Astrocyte of the spinal cord (primary cell): ENCODE measurements at places on chromosomes 6 and 20.

DNA sequence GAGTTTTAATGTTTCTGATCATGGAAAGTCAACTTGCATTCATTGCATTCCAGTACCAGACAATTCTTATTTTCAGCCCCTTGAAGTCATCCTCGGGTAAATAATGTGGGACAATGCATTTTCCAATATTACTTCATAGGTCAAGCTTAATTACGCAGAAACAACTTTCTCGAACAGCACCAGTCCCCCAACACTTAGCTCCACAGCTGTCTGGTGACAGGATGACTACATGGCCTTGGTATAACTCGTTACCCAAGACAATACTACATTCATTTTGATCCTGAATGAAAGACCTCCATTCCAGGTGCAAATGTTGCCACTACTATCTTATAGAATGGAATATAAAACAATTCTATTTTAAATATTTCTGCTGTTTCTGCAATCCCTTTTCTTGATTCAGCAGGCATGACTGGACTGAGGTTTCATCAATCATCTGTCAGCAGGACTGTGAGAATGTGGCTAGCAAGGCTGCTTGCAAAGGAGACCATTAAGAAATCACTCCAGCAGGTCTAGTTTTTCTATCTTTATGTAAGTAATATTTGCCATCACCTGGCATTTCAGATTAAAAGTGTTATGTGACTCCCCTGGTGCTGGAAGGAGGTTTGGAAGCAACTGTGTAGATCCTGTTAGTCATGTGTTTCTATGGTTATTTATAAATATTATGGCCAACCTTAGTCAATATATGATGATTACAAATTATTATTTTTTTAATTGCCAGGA, 147.9 kb downstream of the HAO1 start:
- DNase-seq = peak; percentile 37

- DNase-seq = peak; percentile 92
These were observed 79.0 kb downstream of the SYNJ2 start for GRCh38 chr6:158060455-158061360.

DNA sequence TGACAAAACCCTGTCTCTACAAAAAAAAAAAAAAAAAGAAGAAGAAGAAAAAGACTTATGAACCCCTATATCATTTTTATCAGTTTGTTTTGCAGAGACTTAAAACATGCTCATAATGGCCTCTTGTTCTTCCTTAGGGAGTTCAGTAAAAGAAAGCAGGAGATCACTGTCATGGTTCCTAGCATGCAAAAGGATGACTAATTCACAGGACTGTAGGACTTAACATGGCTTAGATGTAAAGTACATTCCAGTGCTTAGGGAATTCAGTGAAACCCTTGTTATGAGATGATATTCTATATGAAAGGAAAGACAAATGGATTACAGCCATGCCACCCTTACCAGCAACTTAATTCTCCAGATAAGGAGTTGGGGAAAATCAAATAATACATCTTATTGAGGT, 29.5 kb downstream of the EEF1A1 start:
- no peak for DNase-seq

GRCh38 chr6:2141644-2142290, 103.6 kb downstream of the GMDS start:
- no peak for DNase-seq

DNA sequence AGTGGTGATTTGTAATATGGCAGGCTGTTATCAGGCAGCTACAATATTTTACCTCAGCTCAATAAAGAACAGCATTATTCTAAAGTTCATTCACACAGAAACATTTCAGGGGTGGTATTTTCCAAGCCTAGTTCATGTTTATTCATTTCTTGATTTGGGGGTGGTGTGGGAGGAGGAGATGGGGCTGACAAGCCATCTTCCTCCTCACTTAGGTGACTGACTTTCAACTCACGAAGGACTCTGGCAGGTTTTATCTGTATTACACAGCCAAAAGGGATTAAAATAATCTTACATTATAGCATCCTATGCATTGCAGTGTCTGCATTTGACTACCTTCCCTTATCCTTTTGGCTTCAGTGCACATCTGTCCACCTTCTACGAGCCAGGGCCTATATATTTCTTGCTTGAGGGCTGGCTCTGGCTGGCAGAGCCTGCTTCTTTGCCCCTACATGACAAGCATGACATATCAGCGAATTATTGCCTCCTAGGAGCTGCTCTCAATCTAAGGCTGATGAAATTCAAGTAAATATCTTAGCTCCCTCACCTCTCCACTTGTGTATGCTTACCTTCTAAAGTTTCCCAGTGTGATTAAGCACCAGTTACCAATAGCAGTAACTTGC, 20.0 kb downstream of the KHDRBS2 start:
- DNase-seq = no peak

DNA sequence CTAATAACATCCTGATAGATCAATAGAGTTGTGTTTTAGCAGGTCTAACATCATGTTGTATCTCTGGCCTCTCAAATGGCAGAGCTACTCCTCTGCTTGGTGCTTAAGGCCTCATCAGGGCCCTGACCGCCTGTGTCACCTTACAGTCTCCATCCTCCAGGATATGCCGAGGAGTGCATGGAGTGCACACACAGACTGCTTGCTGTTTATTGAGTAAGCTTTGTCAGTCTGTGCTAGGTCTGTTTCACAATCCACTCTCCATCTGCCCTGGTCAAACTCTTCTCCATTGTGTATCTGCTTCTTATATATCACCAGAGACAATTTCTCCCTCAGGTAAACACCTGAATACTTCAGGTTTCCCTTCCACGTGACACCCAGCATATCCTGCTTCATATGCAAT, 136.1 kb downstream of the SLC24A3 start:
- DNase-seq = no peak

DNA sequence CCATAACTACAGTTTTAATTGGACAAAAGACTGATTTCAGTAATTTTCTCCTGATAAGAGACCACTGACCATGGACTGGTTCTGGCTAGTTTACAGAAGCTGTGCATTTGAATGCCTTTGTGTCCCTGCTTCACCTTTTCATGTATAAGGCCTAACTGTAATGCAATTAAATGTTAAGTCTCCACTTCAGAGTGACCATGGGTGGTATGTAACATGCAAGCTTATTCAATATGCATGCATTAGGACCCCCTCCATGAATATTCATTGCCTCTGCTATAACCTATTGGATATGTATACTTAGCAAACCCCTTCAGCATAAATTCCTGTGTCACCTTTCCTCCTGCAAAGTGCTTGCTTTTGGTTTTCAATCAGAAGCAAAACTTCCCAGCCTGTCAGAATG, 2.2 kb downstream of the UBD start:
- DNase-seq = no peak

GRCh38 chr6:24858177-24858653, 59.5 kb upstream of the ARMH2 start:
- DNase-seq = no peak

DNA sequence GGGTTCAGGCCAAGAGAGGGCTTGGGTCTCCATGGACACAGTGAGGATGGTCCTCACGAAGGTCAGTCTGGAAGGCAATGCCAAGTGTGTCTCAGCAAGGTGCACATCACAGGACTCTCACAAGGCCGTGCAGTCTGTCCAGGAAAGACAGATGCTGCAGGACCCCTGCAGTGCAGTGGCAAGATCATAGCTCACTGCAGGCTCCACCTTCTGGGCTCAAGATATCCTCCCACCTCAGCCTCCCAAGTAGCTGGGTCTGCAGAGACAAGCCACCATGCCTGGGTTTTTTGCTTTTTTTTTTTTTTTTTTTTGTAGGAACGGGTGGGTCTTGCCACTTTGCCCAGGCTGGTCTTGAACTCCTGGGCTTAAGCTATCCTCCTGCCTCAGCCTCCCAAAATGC, 26.4 kb downstream of the ZMYND8 start:
- no peak for DNase-seq
